Activated CD4-positive, alpha-beta T cell treated with anti-CD3 and anti-CD28 coated beads for 36 hours (primary cell): ENCODE measurements at places on chromosomes 16 and 17. TPM values are rescaled to one million over a fixed set of nuclear protein-coding genes. Genes with fewer than 3 reads are reported as not detected.

DNA sequence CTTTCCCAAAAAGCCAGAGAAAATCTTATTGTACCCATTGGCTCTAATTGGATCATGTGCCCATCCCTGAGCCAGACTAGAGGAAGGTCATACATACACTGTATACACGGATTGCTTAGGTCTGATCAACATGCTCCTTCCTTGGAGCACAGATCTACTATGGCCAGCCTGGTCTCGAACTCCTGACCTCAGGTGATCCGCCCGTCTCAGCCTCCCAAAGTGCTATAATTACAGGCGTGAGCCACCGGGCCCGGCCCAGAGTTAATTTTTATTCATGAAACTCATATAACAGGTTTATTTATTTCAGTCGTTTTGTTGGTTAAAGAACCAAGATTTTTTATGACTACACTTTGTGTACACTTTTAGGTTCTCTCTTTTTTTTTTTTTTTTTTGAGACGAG lies 1.2 kb upstream of the TAOK1 start:
- H3K36me3 ChIP-seq, result peaks cover 8% of the 10 kb centered on the region
- no peak overlapping the region for H3K27ac ChIP-seq
- peaks cover 27% of the 10 kb centered on the region for H3K4me1 ChIP-seq
- peak; percentile 25 for DNase-seq

DNA sequence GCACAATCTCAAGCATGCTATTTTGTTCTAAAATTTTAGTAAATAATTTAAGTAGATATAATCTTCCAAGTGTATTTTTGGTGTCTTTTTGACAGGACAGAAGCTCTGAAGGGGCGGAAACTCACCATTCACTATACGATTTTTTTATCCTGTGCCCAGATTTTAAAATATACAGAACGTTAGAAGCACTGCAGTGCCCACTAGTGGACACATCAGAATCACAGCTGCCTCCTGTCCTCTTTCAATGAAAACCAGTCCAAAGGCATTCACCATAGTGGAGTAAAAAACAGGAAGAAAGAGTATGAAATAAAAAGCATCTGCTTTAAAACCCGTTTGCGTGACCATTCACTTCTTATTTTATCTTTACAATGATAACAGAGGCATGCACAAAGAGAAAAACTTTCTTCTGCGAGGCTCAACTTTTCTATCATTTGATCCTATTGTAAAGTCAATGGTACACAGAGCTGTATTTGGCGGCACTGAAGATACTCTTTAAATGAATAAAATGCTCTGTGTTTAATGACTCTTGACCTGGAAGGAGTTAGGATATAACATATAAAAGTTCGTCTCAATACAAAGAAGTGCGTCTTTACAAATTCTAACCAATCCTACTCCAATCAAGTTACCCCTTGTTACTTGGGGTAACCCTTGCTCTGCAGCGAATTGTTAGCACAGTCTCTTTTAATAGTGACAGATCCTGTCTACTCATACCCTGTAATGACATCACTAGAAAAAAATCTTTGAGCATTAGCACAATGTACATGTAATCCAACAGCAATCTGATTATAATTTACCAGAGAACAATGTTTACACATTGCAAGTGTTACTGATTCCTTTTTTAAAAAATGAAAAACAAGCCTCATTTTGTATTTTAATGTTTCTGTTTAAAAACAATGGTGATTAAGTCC lies 339.8 kb upstream of the PSMD7 start:
- H3K36me3 ChIP-seq, result no peaks in the 10 kb centered on the region
- peaks cover 5% of the 10 kb centered on the region for H3K27me3 ChIP-seq
- DNase-seq, result peak; percentile 62

- peaks cover 24% of the 10 kb centered on the region for H3K36me3 ChIP-seq
- no peak overlapping the region for H3K27ac ChIP-seq
- peaks cover 31% of the 10 kb centered on the region for H3K4me1 ChIP-seq
- no peaks in the 10 kb centered on the region for H3K27me3 ChIP-seq
- no peak overlapping the region for H3K4me3 ChIP-seq
- no peak for DNase-seq
These were observed 21.3 kb downstream of the DEF8 start for GRCh38 chr16:89969741-89970410.

RPRML gene
- total RNA-seq, result not detected

NACA2 gene
- not detected for total RNA-seq

DNAH9 gene
- not detected for total RNA-seq
